ENCODE measurements at places on chromosomes 12 and 14.

DNA sequence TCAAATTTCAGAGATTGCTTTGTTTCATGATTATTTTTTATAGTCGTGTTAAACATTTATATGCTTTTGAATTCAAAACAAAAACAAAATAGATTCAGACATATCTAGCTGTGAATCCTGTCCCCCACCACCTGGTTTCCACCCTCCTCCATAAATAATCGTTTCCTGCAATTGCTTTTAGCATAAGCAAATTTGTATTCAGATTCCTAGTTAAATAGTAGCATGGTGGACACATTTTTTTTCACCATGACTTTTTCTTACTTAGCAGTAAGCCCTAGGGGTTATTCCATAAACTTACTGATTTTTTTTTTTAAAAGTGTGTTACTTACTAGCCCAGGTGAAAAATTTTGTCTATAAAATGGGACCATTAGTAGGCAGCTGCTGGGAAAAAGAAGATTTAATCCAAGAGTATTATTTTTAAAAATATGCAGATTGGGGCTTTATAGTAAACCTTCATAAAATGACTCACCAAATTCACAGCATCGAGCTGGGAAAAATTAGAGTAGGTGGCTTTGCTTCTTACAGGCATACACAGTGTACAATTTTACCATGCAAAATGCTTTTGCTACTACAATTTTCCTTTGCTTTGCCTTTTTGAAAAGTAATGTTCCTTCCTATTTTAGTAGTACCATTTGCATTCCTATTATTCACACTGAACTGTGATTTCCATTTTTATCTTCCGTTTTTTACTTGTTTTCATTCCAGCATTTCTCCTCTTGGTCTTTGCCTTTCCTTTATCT, 117.8 kb downstream of the BTG1 start:
- DNase-seq: no peak

GRCh38 chr12:58814036-58814435, 106.3 kb downstream of the LRIG3 start:
- DNase-seq: no peak

- DNase-seq: no peak
These were observed 138.5 kb downstream of the DICER1 start for GRCh38 chr14:95018821-95019220.

GRCh38 chr12:51744235-51744634, 104.3 kb downstream of the FIGNL2 start:
- DNase-seq: no peak

DNA sequence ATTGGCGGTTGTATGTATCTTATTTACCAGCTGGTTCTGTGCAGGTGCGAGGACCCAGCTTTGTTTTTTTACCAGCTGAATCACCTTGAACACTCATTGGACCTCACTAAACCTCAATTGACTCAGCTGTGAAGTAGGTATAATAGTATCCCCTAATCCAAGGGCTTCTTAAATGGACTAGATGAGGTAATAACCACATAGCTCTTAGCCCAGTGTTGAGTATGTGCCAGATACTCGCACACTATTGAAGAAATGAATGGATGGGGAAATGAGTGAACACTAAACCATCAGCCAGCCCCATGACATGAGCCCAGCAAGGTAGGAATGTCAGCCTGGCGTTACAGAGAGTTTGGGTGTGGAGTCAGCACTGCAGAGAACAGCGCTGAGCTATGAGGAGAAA, 79.7 kb downstream of the RIMBP2 start:
- DNase-seq: no peak

DNA sequence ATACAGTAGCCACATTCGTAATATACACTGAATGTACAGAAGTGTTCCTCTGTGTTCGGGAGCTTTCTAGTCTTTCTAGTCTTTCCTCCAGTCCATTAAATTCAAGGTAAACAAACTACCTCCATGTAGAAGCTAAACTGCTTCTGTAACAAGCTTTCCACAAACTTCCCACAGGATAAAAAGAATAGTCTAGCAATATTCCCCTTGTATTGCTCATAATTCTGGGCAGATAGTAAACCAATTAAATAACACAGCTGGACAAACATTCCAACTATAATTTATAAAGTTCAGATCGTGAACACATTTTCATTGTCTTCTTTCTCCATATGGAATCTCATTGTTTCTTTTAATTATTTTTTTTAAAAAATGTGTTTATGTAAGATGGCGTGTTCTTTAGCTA, 307.2 kb downstream of the AEBP2 start:
- DNase-seq: no peak

- no peak for DNase-seq
These were observed 589.5 kb downstream of the NOVA1 start for GRCh38 chr14:26008290-26008689.

DNA sequence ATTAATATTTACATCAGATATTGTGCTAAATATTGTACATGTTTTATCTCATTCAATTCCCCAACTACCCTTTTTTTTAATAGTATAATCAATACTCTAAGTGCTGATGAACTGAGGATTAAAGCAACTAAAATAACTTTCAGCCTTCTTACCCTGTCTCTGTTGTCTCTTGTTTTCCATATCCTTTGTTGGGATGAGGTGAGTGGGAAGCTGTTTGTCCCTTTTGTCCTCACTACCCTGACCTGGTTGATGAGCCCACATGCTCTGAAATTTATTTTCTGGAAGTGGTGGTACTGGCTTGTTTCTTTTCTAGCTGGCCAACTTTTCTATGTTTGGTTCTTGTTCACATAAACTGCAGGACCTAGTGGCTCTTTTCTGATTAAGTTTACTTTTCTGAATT, 9.6 kb upstream of the ART4 start:
- DNase-seq: no peak

GRCh38 chr14:65141523-65141922, 39.2 kb upstream of the MAX start:
- DNase-seq: no peak

- DNase-seq: no peak
These were observed 76.8 kb downstream of the CRADD start for GRCh38 chr12:93753838-93754429.

- no peak for DNase-seq
These were observed 1002.6 kb downstream of the GALC start for GRCh38 chr14:86990396-86990795.

DNA sequence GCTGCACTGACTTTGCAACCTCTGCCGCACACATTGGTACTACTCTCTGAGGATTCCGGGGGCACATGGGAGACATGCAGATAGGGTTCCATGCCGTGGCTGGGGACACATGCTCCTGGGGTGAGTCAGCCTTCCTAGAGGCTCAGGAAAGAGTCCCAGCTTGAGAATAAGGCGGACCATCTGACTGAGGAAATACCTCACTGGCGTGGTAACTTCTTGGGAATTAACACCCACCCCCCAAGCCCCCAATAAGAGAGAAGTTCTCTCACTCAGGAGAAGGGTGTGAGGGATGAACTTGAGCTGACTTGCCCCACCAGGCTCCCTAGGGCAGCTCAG, 23.2 kb downstream of the PLXNC1 start:
- no peak for DNase-seq

GRCh38 chr14:38469156-38469555, 213.3 kb upstream of the CLEC14A start:
- DNase-seq: no peak

- no peak for DNase-seq
These were observed 36.4 kb upstream of the GXYLT1 start for GRCh38 chr12:42180990-42181596.

DNA sequence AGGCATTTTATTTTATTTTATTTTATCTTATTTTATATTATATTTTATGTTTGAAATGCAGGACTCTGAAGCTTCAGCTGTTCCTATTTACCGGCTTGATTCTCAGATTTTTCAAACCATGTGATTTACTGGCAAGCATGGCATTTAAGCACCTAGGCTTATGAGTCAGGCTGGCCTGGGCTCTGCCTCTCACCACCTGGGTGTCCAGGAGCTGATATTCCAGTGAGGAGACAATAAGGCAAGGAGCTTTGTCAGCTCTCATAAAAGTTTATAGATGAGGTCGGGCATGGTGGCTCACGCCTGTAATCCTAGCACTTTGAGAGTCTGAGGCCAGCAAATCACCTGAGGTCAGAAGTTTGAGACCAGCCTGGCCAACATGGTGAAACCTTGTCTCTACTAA, 2.1 kb downstream of the DAO start:
- no peak for DNase-seq

Data from stimulated activated CD4-positive, alpha-beta T cell treated with anti-CD3 and anti-CD28 coated beads, Interleukin-4, amount 100 ng/mL, for 48 hours (primary cell).